ENCODE measurements at places on chromosomes 11 and 22.

- no peak for DNase-seq
Measured at GRCh38 chr22:26508148-26508547, 4.1 kb downstream of the TFIP11 start.

GRCh38 chr11:69646493-69647389 lies 5.8 kb downstream of the CCND1 start:
- DNase-seq = no peak

- no peak for DNase-seq
Measured at GRCh38 chr11:30049214-30049613, 32.4 kb upstream of the KCNA4 start.

DNA sequence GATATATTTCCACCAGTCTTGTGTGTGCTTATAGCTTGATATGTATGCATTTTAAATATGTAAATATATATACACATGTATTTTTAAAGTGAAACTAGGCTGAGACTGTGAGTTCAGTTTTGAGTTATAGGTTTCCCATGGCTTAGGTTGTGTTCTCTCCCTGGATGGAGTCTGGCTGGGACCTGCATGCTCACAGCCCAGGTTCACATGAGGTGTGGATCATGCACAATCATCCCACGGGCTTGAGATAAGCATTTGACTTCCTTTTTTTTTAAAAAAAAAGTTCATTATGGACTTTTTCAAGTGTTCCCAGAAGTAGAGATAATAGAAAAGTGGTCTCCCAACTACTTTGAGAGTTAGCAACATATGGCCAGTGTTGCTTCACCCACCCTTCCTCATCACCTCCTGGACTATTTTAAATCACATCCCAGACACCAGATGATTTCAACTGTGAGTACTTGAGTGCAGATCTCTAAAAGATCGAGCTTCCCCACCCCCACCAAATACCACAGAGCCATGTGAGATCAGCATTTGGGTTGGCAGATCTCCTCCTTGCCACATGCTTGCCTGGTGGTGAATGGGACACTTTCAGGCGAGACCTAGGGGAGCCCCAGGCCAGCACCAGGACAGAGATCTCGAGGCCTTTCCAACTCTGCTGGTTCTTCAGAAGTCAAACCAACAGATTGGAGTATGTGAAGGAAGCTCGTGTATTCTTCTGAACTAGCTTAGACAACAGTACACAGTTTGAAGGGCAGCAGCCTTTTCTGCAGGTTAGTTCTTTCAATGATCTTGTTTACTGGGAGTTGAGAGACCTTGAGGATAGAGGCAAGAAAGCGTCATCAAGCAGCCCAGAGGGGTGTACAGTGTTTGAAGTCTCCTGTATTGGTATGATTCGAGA lies 15.9 kb downstream of the MED15 start:
- no peak for DNase-seq

- no peak for DNase-seq
Measured at GRCh38 chr11:123584737-123585136, 69.7 kb downstream of the SCN3B start.
